ENCODE measurements at places on chromosomes 2 and 18.

DNA sequence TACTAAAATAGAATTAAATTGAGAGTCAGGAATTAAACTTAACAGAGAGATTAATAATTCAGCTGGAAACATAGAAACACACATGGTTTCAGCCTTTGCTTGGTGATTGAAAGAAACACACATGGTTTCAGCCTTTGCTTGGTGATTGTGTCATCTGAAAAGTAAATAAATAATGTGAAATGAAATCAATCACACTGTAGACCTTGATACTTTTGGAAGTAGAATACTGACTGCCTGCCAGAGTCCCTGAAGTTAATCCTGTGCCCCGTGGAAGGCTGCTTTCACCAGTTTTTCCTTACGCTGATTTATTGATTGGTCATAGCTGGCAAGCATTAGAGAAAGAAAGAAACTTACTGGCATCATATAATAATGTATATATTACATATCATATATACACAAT, 1252.7 kb upstream of the FAM98A start:
- DNase-seq: no peak

DNA sequence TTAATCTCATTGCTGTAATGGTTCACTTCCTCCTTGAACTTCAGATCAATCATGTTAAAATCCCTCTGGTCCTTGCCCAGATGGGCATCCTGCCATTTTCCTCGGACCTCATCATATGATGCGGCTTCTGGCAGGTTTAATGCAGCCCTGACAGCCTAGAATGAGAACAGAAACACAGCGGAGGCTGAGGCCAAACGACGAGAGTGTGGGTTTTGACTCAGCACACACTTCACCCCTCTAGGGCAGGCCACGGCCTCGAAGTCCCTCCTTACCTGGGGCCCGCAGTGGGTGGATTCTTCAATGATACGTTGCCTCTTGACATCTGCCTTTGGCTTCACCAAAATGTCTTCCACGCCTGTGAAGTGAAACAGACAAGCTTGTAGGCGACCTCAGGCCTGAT, 56.8 kb downstream of the POLR1A start:
- no peak for DNase-seq

- DNase-seq: no peak
These were observed 28.6 kb downstream of the SNTG2 start for GRCh38 chr2:979069-979928.

GRCh38 chr2:164891460-164891859, 49.8 kb upstream of the COBLL1 start:
- no peak for DNase-seq

DNA sequence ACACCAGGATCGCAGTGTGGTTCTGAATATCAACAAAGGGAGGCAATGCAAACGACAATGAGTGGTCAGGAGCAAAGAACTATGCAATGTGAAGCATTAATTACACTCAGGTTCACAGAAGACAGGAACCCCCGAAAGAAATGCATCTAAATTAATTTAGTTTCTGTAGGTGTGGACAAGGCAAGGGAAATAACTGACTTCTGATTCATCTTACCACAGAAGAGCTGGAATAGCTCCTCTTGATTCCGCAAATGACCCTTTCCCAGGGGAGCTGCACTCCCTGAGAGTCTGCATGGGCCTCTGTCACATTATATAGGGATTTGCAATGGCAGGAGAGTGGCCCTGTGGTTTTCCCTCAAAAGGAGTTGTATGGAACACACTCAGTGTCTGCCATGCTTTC, 263.9 kb upstream of the APCDD1 start:
- no peak for DNase-seq

GRCh38 chr2:181554061-181554830, 97.1 kb downstream of the ITGA4 start:
- DNase-seq: no peak

DNA sequence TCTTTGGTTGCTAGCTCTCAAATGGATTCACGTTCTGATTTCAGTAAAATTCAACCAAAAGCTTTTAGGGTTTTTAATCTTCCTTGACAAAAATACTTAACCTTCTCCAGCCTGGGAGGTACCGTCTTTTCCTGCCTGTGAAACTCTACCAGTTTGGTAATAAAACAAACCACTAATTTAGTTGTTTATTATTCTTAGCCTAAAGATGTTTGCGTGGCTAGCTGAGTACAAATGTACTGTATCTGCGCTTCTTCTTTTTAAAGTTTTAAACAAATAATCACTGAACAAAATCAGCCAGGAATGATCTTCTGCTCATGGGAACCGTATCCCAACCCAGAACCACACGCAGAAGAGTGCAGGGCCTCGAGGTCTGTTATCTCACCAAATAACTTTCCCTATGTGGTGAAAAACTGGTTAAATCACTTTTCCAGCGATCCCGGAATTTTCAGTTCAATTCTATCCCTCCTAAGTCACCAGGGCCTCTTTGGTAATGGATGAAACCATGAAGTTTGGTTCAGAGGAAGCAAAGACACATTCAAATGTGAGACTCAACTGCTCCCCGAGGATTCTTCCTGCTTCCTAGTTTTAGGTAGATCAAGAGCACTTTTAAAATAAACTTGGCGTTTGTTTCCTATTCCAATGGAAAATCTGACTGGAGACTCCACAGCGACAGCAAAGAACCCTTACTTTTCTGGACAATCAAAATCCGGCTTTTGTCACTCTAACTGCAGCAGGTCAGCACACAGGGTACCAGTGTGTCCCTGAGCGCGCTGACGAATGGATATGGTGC, 36.1 kb downstream of the BCL2 start:
- DNase-seq: no peak

- peak; percentile 35 for DNase-seq
These were observed 70.6 kb downstream of the DAW1 start for GRCh38 chr2:227942021-227942420.

DNA sequence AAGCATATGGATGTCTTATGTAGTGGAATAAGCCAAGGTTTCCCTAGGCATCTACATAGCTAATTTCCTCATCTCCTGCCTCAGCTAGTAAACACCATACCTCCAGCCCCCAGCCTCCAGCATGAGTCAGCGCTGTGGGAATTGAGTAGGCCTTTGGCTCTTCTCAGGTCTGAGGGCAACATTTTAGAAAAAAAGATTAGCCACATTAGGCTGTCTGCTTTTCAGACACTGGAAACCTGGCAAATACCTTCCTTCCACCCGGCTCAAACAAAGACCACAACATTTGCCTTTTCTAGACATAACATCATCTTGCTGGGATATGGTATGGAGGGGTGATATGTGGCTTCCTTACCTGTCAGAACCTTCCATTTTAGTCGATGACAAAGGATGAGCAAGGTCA, 6.1 kb upstream of the CCDC195 start:
- no peak for DNase-seq

DNA sequence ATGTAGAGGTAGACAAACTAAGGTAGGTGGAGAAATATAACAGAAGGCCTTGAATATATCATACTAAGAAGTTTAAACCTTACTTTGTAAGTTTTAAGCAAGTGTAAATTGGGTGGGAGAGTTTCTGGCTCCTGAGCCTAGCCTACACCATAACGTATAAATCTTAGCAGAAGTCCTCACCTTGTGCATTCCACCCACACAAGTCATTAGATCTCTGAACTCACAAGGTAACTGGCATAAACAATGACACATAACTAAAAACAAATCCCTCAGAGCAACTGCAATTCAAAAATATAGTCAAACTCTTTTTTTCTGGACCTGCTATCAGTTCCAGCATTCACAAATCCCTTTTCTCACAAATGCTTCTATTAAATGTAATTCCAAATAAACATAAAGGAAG, 9.4 kb downstream of the REV1 start:
- DNase-seq: no peak

GRCh38 chr2:26043862-26044696, 10.2 kb downstream of the RAB10 start:
- DNase-seq: peak; percentile 52

GRCh38 chr2:152564754-152565551, 152.3 kb downstream of the PRPF40A start:
- DNase-seq: peak; percentile 85

GRCh38 chr2:117703858-117704257, 110.6 kb upstream of the DDX18 start:
- DNase-seq: no peak

DNA sequence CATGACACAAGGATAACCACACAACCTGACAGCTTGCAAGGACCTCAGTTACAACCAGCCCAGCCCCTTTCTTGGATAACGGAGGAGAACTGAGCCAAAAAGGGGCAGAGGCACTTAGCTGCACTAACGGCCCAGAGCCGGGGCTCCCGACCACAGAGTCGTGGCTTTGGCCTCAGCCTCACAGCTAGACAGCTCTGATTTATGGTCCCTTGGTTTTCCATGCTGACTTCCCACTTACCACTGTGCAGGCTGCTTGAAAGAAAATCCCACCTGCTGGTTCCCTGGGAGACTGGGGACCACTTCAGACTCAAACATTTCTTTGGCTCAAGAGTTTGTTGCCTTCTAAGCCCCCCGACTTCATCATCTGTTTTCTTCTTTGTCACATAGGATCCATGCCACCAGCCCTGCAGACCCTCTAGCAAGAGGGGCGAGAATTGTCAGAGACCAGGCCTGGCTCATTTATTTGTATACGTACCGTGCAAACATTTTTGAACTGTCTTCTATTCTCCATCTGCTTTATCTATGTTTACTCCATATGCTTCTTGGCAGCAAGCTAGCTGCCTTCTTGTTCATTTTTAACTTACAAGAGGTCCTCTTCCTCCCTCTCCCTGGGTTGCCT, 352.6 kb upstream of the MYT1L start:
- no peak for DNase-seq

DNA sequence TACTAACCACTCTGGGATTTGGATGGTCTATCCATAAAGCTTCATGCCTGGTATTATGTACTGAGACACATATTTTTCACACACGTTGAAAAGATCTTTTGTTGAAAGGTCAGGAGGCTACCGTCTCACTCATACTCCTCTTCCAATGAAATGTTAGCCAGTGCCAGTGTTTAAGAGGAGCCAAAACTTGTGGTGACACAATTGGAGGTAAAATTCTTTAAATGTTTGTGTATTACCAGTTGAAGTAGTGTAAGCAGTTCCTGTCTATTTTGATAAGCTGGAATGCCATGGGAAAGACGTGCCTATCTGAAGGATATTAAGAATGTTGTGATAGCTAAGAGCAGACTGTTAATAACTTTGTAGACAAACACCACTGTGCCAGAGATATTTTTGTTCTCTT, 32.1 kb downstream of the MARCHF7 start:
- no peak for DNase-seq

GRCh38 chr18:389658-390357, 110.7 kb downstream of the COLEC12 start:
- DNase-seq: peak; percentile 40

DNA sequence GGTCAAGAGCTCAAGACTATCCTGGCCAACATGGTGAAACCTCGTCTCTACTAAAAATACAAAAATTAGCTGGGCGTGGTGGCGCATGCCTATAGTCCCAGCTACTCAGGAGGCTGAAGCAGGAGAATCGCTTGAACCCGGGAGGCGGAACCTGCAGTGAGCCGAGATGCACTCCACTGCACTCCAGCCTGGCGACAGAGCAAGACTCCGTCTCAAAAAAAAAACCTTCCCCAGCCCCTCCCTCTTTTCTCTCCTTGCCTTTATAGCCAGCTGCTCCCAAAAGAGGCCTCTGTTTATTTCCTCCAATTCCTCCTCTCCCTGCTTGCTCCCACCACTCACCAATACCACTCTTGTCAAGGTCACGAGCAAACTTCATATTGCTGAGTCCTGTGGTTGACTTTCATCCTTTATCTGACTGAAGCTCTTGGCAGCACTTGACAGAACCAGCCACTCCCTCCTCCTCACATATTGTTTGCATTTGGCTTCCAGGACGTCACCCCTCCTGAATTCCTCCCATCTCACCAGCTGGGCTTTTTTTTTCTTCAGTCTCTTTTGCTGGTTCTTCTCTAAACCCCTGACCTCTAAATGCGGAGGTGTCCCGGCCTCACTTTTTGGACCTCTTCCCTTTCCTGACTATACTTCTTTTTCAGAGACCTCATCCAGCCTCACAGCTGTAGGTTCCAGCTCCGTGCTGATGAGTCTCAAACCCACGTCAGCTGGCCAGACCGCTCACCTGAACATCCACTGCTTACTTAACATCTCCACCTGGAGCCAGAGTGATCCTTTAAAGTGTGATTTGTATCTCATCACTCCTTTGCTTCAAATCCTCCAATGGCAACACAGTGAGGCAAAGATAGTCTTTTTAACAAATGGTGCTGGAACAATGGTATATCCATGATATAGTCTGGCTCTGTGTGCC, 84.6 kb upstream of the CAB39 start:
- DNase-seq: no peak

- DNase-seq: no peak
These were observed 76.2 kb downstream of the AAK1 start for GRCh38 chr2:69567157-69567908.

DNA sequence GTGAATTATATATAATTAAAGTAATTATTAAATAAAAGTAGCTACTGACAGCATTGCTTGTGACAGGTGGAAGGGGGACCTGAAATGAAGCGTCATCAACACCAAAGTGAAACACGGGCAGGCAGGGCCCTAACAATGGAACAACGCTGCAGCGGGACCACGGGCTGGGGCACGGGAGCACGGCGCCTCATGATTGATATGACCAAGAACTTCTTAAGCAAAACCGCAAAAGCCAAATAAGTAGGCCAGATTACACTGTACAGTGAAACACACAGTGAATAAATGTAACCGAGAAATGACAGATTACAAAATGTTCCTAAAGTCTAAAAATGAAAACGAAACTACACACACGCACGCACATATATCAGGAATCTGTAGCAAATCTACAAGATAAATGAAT, 81.4 kb downstream of the SNTG2 start:
- DNase-seq: no peak

DNA sequence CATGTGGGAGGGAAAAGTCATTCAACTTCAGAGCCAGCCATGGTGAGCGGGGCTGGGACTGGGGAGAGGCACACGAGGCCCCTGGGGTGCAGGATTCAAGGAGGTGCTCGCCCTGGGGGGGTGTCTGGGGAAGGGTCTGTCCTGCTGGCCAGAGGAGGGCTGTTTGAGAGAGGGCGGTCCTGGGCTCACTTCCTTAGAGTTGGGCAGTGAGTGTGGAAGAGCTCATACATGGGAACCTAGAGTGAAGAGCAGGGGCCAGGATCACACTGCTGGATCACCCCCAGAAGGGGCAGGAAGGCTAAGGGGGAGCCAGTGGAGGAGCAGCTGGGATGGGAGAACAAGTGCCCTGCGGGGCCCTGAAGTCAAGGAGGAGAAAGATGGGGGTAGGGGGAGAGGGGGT, 6.5 kb downstream of the SH3BP4 start:
- no peak for DNase-seq

GRCh38 chr2:39542523-39542922, 105.4 kb upstream of the MAP4K3 start:
- no peak for DNase-seq

DNA sequence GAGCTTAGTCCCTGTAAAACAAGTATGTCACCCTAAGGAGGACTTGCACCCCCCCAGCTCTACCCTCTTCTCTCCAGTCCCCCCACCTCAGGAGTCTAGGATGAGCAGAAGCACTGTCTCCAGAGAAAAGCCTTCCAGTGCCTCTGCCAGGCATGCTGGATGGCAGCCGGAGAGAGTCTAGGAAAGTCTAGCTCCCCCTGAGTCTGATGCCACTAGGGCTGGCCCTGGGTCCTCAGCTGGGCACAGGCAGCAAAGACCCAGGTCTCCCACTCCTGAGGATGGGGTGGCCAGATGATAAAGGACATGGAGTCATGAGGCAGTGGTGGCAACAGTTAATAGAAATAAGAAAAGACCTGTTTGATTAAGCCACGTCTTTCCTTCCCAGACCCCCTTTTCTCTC, 225.6 kb downstream of the CYP26B1 start:
- DNase-seq: no peak
